Suppressor macrophage (primary cell): ENCODE measurements at places on chromosomes 6 and 20.

GRCh38 chr20:9994676-9995075 lies 40.1 kb upstream of the ANKEF1 start:
- no peak for DNase-seq

DNA sequence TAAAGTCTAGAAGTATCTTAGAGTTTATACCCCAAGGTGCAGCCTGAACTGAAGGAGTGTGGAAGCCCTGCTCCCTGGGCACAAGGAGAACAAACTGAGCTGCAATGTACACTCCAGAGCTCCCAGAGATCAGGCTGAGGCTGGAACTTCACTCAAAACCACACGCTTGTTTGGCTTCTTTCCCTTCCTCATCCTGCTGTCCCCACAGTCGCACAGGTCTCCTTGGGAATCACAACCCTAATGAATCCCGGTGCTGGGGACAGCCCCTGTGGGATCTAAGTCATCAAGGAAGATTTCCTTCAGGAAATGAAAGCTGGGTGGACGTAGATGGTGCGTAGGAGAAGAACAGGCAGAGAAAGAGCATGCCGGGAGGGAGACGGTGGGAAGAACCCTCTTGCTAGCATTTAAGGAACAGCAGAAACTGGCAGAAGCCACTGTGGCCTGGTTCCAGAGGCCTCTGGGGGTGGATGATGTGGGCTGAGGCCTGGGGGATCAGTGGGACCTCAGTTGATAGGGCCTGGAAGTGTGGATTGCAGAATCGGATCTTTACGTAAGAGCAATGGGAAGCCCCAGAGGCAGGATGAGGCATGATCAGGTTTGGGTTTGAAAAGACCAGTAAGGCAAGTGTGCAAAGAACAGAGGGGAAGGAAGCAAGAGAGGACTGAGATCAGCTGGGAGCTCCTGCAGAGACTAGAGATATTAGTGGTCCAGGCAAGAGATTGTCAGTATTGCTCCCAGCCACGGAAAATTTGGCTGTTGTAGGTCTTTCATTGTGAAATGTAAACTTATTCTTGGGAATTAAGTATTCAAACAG lies 21.4 kb downstream of the CYP24A1 start:
- DNase-seq: peak; percentile 15

- DNase-seq: no peak
These were observed 8.4 kb downstream of the SLCO4A1 start for GRCh38 chr20:62650551-62651284.

GRCh38 chr6:122075084-122075838 lies 324.2 kb upstream of the HSF2 start:
- DNase-seq: no peak

- no peak for DNase-seq
These were observed 26.8 kb downstream of the RRBP1 start for GRCh38 chr20:17655286-17655651.

GRCh38 chr6:43708860-43709653 lies 21.5 kb upstream of the MRPS18A start:
- DNase-seq: peak; percentile 85

DNA sequence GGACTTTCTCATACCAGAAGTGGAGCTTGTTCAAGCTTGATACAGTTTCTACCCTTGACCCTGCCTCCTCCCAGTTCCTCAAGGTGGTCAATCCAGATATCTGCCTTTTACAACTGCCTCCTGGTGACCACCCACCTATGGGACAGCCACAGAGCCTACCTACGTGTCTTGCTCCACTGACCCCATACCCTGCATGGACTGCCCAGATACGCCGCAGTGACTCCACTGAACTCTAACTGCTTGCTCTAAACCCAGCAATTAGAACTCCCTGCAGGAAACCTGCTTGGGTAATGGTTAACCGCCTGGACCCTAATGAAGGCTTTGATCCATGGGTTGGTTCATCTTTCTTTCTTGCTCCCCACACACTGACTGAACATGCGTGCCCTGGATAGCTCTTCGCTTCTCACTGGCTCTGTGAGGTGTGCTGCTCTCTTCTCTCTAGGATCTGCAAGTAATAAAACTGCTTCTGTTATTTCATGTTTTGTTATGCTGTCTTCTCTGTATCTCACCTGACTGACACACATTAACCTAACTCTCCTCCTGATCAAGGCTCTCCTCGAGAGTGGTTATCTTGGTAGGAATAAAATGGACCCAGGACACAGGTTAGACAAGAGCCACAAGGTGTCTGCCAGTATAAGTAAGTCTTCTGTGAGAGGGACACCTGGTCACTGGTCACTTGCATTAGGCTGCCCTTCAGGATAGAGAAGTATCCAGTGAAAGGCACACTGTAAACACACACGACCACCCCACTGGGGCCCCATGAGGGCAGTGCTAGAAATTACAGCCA lies 79.2 kb downstream of the CHD6 start:
- no peak for DNase-seq

DNA sequence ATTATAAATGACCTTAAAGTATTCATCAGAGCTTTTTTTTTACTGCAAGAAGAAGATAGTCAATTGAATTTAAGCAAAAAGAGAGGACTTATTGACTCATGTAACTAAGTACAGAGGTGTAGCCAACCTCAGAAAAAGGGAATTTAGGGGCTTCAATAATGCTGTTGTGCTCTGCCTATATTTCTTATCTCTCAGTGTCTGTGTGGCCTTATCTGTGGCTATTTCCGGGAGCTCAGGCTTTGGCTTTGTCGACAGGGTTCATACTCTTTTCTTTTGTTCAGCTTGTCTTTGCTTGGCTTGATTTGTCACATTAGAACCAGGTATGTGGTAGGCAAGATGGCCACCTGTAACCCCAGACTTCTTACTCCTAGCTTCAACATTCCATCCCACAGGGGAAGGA lies 38.6 kb upstream of the FABP7 start:
- no peak for DNase-seq

- peak; percentile 29 for DNase-seq
These were observed 905 bp downstream of the RARS2 start for GRCh38 chr6:87588756-87589407.

DNA sequence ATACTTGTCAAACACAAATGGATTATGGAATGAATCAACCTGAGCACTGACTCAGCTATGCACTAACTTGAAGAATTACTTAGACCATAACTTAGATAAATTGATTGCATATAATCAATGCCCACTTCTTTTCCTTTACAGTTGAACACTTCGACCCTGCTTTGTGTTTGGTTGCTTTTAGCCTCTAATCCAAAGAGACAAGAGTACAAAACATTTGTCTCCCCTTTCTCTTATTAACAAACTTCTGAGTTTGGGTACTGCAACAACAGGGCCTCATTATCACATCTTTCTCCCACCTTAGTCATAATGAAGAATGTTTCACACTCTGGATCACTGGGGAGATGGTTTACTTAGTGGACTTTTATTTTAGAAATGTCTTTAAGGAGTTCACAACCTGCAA lies 2.6 kb upstream of the TAAR6 start:
- DNase-seq: no peak

DNA sequence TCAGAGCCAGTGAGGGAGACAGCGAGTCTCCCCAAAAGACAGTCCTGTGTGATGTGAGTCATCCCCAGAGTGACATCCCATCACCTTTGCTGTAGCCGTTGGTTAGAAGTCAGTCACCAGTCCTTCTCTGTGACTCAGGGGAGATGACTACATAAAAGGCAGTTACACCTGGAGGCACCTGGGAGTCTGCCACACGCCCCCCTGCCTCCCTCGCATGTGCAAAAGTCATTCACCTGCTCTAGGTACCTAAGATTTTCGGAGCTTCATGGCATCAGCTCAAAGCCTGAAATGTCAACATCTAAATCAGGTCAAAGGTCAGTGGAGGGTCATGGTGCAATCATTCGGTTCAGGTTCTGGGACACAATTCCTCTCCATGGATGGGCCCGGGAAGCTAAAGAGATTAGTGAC lies 50.3 kb downstream of the PRR18 start:
- DNase-seq: no peak

DNA sequence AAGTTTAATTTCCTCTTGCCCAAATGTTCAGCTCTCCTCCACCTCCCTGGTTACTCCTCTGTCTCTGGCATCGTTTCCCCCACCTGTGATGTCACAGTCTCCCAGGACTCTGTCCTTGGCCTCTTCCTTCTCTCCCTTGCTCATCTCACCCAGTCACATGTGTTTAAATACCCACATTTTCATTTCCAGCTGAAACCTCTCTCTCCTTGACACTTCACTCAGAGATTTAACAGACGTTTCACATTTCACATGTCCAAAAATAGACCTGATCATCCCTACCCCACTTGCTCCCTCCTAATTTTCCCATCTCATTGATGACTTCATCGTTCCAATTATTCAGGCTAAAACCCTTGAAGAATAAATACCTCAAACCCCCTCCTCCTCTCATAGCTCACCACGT lies 604.1 kb upstream of the JAG1 start:
- DNase-seq: no peak

DNA sequence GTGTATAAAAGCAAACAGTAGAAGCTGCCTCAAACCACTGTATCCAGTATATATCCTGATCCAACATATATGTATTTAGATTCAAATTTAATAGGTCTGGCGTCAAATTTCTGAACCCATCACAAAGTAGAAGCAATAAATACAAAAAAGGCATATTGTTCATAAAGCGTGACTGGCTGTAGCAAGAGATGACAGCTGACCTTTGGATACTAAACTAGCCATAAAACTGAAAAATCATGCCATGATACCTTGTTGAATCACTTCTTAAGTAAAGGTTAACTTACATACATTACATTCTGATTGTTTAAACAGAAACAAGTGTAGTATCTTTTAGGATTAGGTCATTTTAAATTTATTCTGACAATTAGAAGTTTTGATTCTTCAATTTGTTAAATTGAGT lies 372.0 kb upstream of the FLRT3 start:
- no peak for DNase-seq

DNA sequence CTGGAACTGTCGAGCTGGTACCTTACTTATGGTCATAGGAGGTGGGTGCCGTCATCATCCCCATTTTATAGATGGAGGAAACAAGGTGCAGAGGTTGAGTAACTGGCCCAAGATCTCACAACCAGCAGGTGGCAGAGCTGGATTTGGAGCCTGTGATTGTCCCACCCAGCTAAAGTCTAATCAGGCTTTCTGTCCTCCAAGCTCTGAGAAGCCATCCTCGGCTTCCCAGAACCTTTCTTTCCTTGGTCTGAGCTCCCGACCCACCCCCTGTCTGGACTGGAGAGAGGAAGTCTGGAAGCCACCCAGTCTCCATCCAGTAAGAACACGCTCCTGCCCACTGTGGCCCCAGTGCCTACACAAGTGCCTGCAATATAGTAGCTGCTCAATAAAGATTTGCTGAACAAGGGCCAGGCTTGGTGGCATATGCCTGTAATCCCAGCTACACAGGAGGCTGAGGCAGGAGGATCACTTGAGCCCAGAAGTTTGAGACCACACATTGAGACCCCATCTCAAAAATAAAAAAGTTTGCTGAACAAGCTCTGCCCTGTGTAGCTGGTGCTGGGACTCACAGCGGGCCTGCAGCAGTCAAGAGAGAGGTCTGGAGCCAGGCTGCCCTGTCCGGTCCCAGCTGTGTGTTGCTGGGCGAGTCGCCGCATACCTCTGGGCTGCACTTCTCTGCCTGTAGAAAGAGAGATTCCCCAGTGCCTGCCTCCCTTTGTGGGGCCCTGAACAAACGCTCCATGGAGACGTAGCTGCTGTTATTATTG lies 32.5 kb upstream of the DLGAP4 start:
- DNase-seq: peak; percentile 24

GRCh38 chr6:115363379-115363778 lies 697.3 kb downstream of the FRK start:
- no peak for DNase-seq

DNA sequence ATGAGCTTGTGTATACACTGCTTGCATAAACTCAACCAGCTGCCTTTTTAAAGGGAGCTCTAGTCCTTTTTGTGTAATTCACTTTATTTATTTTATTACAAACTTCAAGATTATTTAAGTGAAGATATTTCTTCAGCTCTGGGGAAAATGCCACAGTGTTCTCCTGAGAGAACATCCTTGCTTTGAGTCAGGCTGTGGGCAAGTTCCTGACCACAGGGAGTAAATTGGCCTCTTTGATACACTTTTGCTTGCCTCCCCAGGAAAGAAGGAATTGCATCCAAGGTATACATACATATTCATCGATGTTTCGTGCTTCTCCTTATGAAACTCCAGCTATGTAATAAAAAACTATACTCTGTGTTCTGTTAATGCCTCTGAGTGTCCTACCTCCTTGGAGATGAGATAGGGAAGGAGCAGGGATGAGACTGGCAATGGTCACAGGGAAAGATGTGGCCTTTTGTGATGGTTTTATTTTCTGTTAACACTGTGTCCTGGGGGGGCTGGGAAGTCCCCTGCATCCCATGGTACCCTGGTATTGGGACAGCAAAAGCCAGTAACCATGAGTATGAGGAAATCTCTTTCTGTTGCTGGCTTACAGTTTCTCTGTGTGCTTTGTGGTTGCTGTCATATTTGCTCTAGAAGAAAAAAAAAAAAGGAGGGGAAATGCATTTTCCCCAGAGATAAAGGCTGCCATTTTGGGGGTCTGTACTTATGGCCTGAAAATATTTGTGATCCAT lies 15.3 kb downstream of the TNFAIP3 start:
- DNase-seq: peak; percentile 38

- no peak for DNase-seq
These were observed 729.5 kb downstream of the KIF16B start for GRCh38 chr20:15843777-15844176.

- DNase-seq: no peak
These were observed 137.8 kb downstream of the TTLL2 start for GRCh38 chr6:167462514-167463312.

DNA sequence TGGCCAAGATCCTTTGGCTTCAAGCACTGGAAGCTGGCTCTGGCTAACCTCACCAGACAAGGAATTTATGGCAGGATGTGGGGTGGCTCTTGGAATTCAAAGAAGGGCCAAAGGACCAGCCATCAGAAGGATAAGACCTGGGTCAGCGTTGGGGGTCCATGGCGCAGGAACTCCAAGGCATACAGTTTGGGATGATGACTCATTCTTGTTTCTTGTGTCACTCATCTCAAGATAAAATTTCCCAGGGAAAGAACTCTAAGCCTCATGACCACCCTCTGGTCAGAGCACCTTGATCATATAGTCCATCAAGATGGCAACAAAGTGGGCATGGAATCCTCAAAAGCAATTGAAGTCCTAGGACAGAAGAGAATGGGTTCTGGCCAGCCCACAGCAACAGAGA lies 4.8 kb downstream of the ZBTB9 start:
- DNase-seq: no peak

DNA sequence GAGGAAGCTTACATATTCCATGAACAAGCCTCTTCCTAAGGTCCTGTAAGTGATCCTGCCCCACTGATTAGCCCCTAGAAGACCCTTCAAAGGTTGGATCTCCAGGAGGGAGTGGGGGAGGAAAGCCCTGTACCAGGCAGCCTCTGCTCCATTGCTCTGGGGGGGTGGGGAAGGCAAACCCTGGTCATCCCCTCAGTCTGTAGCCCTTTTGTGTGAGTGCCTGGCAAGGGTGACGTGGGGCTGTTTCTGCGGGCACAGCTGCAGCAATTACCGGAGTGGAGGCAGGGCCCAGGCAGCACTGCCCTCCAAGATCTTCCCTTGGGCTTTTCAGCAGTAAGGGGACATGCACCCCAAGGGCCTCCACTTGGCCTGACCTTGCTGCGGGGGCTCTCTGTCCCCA lies at the start of gene MOG:
TSS of gene MOG (plus strand) at position 295 of the 400 bp plus-strand sequence. CDS start 118 bp downstream, outside the sequence.
- no peak for DNase-seq
